ENCODE measurements at places on chromosomes 6 and 20.
A peak's percentile ranks its signal among the peaks of the same experiment; 100 is the strongest.

DNA sequence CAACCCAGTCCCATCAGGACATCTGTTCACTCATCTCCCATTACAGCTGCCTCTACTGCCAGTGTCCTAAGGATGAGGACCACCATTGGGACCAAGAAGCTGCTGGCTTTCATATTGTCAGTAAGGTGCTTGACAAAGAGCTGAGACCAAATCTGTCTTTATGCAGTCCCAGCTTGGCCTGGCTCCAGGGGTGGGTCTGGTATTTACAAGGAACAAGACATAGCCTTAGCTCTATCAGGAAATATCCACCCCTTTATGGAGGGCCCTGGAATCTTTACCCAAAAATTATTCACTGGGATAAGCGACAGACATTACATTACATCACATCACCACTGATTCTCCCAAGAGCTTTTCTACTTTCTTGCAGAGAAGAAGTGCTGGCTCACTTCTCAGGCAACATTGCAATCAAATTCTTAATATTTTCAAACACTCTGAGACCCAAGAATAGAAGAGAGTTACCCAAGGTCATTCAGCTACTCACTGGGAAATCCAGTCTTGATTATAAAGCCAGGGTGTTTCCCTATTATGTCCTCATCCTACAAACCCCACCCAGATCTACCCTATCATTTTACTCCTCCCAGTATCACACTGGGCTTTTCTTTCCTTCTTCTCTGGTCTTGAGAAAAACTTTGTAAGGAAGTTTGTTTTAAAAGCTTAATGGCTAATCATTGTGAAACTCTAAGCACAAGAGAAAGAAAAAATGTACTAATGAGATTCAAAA is 11.5 kb upstream of the PI3 start:
- no peak for DNase-seq

GRCh38 chr6:131116755-131117360 is 18.4 kb upstream of the AKAP7 start:
- DNase-seq, result peak; percentile 58

GRCh38 chr6:6825193-6825784 is 236.8 kb downstream of the LY86 start:
- peak; percentile 84 for DNase-seq

DNA sequence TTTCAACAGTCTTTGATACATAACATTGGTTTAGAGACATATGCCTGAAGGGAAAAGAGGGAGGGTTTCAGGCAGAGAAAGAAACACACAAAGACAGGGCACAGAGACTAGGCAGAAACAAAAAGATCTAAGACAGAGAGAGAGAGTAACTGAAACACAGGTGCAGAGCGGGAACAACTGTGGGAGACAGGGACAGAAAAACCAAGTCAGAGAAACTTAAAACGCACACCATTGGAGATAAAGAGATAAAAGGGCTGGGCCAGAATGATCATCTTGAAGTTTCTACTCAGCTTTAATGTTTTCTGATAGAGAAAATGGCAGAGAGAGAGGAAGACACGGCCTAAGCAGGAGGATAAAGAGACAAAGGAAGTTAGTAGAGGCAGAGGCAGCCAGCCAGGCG is 11.8 kb downstream of the UNC5CL start:
- DNase-seq, result no peak

GRCh38 chr20:12882832-12883506 is 125.8 kb upstream of the SPTLC3 start:
- DNase-seq, result no peak

DNA sequence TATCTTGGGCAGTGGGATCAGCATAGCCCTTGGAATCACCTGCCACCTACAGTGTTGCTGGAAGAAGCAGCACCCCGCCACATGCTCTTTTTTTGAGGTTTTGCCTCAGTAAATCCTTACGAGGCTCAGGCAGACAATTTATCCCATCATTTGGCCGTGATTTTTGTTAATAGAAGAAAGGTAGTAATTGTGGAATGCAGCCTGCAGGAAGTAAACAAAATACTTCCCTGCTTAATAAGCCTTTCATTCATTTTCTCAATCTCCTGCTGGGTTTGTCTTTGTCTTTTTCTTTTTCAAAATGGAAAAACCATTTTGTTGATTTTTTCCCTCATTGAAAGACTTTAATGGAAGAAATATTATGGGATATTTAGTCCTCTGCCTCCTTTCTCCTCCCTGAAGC is 93.7 kb upstream of the CD83 start:
- no peak for DNase-seq

GRCh38 chr6:22409486-22409885 is 112.7 kb upstream of the PRL start:
- no peak for DNase-seq

GRCh38 chr6:5677219-5678000 is 329.3 kb downstream of the NRN1 start:
- DNase-seq, result no peak

GRCh38 chr6:47502920-47503319 is 25.3 kb downstream of the CD2AP start:
- no peak for DNase-seq

DNA sequence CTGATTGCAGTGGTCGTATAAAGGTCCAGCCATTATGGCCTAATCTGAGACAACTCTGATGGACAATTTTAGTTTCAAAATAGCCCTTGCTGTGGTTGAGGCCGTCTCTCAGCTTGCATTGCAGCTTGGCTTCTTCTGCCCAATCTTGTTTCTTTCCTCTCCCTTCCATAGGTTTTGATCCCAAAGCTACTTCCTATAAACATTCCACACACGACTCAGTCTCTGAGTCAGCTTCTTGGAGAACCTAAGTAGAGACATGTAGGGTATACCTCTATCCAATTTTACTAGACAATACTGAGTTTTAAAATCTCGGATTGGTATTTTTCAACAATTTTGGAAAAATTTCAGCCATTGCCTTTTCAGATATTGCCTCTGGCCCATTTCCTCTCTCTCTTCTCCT is 13.4 kb downstream of the IYD start:
- DNase-seq, result no peak

DNA sequence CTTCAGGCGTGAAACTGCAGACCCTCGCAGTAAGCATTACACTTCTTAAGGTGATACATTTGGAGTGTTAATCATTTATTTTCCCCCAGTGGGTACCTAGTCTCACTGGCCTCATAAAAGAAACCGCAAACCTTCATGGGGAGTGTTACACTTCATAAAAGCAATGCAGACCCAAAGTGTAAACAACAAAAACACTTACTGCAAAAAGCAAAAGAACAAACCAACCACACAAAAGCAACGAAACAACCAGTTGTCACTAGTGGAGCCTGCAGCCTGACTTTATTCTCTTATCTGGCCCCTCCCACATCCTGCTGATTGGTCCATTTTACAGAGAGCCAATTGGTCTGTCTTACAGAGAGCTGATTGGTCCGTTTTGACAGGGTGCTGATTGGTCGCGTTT is 23.8 kb downstream of the LY86 start:
- DNase-seq, result no peak

DNA sequence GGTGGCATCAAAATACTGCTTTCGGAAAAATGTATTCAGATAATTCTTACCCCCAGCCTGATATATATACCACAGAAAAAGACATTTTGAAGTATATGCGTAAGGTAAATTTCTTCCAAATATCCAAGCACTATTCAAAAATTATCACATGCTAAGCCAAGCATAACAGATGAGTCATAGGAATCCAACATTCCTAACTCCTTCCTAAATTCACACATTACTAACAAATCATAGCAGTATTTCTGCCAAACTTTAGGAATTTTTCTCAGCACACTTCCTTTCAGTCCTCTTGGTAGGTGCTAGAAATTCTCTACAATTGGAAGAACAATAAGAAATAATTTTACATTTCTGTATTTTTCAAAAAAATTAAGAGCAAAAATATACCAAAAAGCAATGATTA is 417.5 kb downstream of the EYS start:
- no peak for DNase-seq

DNA sequence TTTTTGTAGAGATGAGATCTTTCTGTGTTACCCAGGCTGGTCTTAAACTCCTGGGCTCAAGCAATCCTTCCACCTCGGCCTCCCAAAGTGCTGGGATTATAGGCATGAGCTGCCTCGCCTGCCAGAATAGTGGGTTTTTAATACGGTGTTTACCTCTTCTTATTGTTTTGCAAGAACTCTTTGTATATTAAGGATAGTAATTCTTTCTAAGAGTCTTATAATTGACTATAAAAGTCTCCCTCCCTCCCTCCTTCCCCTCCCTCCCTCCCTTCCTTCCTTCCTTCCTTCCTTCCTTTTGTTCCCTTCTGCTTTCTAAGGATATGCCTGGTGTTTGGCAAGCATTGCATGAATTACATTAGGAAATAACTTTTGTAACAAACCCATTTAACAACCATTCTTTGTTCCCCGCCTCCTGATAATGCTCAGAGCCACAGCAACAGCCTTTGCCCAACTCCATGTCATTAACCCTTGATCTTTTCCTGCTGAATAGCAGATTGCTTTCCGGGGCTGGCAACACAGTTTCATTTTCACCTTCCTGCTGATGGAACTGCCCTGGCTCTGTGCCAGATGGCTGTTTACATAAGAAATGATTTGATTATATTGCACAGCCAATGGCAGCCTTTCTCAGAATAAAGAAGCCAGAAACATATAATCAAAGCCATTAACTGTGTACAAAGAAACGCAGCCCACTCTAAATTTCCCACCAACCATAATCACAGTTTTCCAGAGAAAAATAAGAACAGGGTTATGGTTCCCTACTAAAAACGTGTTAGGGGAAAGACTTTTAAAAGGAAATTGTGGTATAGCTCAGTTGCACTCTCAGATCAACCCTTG is 143.7 kb upstream of the PTPN1 start:
- peak; percentile 89 for DNase-seq

GRCh38 chr20:42442716-42443115 is 747.0 kb downstream of the PTPRT start:
- DNase-seq, result no peak

- DNase-seq, result peak; percentile 7
These were observed 655.0 kb downstream of the QKI start for GRCh38 chr6:164069350-164069990.

DNA sequence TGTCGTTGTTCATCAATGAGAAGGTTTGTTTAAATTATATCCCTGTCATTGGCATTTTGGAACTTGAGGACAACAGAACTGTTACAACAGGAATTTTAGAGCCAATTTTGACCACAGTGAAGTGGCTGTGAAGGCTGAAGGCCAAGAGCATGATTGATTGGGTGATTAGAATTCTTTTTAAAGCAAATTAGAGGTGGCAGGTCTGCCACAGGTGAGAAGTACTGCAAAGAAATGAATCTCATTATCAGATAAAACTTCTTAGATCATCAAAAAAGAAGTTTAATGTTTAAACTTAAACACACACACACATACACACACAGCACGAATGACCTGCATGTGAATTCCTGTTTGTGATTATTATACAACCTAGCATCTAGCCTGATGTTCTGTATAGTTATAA is 32.4 kb downstream of the FARS2 start:
- DNase-seq, result no peak

DNA sequence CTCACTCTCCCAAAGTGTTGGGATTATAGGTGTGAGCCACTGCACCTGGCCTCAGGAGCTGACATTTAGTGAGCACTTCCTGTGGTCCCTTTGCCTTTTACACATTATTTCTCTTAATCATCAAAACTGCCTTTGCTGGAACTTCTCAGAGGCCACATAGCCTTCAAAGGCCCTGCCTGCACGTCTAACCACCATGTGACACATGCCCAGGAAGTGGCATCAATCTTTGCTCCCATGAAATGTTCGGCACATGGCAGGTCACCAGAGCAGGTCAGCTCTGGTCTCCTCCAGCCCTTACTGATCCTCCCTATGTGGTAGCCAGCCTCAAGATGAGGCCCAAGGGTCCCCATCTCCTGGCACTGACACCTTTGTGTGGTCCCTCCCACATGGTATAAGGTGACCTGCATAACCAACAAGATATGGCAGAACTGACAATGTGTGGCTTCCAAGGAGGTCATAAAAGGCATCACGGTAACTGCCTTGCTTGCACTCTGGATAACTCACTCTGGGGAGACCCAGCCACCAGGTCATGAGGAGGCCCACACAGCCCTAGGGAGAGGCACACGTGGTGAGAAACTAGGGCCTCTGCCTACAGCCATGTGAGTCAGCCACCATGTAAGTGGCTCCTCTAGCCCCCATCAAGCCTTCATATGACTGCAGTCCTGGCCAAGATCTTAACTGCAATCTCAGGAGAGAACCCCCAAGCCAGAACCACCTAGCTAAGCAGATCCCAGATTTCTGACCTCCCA is 28.8 kb upstream of the HMGA1 start:
- no peak for DNase-seq

GRCh38 chr6:47250302-47250701 is 59.4 kb downstream of the TNFRSF21 start:
- no peak for DNase-seq

DNA sequence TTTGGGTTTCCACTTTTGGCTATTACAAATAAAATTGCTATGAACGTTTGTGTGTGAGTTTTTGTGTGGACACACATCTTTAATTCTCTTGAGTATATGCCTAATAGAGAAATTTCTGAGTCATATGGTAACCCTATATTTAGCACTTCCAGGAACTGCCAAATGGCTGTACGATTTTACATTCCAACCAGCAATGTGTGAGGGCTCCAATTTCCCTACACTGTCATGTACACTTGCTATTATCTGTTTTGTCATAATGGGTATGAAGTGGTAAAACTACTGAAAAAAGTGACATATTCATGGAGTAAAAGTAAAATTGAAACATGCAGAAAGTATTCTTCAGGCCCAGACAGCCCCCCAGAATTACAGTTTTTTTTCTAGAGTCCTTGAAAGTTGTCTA is 59.6 kb upstream of the ESR1 start:
- DNase-seq, result no peak
